ENCODE measurements at places on chromosomes 4 and X.
A peak's percentile ranks its signal among the peaks of the same experiment; 100 is the strongest.

DNA sequence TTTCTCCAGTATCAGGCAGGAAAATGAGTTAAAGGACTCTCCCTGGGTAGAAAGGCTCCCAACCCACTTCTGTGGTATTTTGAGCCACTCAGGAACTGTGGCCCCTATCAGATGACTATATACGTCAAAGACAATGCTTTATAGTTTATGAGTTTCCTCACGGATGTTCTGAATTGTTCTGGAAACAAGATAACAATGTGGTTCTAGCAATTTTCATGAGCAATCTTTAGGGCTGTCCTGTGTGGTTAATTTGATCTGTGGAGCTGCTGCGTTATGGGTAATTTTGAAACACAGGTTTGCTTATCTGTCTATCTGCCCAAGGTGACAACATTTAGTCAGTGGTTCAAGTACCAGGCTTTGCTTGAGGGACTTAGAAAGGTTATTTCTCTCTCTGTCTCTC, 46.7 kb upstream of the IL2 start:
- no peak for DNase-seq

DNA sequence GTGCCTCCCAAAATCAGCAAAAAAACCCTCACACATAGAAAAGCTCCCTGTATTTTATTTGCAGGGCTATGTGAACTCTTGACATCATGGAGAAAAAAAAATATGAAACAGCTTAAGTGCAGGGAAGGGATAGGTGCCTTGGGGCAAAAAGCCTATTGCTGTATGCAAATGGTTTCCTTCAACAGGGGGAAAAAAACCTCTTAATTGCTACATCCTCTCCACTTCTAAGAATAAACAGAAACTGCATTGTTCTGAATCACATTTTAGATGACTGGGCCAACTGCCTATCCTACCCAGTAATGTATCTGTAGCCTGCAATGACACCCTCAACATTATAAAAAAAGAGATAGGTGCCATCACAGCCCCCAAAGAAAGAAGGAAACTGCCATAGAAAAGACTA, 229.4 kb upstream of the GALNTL6 start:
- no peak for DNase-seq

DNA sequence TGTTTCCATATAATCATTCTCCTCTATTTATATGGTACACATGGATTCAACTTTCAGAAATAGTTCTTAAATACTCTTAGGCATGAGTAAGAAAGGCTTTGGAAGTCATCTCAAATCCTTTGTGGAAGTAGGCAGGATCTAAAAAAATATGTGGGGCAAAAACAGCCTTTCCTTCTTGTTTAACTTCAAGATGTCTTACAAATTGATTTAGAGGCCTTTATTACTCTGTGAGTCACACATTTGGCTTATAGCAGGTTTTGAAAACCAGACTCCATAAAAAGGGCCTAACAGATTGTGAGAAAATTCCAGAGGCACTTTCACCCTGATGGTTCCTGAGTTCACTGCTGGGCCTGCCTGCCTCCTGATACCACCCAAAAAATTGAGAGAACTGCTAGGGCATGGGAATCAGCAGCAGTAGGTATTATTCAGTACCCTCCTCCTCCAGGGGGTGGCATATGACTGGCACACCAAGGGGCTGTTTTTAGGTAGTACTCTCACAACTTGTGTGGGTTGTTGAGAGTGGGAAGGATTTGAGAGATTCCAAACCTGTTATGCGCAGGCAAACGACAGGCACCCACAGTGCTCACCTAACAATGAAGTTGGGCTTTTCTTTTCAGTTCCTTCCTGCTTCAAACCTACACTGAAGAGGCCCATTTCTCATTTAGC, 162.7 kb upstream of the MBNL3 start:
- DNase-seq, result no peak

DNA sequence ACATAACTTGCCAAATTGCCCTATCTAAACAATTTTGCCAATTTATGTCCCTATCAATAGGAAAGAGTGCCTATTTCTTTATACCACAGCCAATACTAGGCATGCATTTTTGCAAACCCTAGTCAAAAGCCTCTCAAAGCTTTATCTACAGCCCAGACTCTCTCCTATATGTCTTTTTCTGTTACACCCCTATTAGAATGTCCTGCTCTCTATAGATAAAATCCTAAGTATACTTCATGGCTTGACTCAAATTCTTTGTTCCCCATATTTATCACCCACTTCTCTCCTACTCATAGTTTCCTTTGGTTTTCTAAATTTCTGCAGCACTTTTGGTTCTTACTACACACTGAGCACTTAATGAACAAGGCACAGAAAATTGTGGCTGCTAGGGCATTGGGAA, 38.0 kb downstream of the NUP62CL start:
- DNase-seq, result no peak

GRCh38 chrX:45295259-45295986, 94.7 kb upstream of the DIPK2B start:
- DNase-seq, result no peak

- DNase-seq, result no peak
These were observed 421 bp upstream of the PLAC1 start for GRCh38 chrX:134658760-134659023.

DNA sequence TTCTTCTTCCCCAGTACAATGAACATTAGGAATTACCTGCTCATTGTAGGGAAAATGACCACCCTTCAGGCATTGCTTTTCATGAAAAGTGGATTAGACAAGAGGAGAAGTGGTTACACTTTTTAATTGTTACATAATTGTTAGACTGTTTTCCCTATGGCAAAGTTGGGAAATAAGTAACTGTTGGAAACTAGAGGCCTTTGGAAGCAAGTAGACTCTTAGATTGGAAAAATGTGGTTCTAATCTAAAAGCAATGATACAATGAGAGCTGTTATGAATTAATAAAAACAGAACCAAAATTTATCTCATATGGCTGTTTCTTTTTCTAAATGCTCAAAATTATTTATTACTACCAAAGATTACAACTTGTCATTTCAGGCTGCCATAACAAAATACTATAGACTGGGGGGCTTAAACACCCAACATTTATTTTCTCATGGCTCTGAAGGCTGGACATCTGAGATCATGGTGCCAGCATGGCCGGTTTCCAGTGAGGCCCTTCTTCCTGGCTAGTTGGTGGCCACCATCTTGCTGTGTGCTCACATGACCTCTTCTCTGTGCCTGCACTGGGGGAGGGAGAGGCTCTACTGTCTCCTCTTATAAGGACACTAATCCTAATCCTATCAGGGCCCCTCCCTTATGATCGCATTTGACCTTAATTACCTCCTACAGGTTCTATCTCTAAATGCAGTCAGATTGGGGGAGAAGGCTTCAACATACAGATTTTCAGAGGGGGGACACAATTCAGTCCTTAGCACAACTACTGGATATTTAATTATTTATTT, 12.5 kb downstream of the CC2D2A start:
- DNase-seq, result no peak

GRCh38 chr4:24117975-24118374, 228.1 kb upstream of the PPARGC1A start:
- DNase-seq, result no peak

DNA sequence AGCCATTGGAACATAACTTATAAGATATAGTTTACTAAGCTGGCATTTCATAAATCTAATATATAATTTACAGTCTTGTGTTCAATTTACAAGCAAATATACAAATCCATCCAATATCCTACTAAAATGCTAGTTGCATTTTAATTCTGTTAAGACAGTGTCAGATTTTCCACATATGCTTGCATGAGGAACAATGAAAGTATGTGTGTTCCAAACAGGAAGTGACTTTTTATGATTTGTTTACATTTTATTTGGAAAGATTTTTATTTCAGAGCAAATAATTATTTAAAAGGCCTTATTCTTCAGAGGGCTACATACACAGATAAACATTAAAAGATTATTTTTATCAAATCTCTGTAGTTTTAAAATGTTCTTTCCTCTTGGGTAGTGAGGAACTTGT, 130.1 kb downstream of the KLHL34 start:
- no peak for DNase-seq

DNA sequence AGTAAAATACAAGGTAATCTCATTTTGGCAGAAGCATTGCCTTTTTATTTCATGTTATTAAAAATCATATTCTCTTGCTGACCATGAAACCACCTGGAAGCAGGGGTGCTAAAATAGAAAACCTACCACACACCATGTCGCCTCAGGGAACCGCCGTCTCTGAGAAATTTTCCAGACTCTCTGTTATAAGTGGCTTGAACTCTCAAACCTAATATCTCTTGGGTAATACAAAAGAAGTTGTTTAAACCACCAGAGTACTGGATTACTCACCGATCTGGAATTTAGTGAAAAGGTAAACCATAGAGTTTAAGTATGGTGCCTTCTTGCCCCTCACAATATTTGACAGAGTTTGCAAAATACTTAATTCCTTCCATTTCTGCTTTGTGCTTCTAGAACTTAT, 27.7 kb downstream of the ENPP6 start:
- DNase-seq, result no peak

GRCh38 chrX:100995469-100995868, 26.0 kb downstream of the ARL13A start:
- DNase-seq, result peak; percentile 54
